ENCODE measurements at places on chromosomes 11 and 22.

GRCh38 chr11:77289737-77290136 lies 11.7 kb downstream of the GDPD4 start:
- DNase-seq, result no peak

GRCh38 chr22:45843986-45844385 lies 133.0 kb downstream of the WNT7B start:
- DNase-seq, result no peak

GRCh38 chr11:73576185-73576614 lies 21.7 kb downstream of the FAM168A start:
- DNase-seq, result no peak

DNA sequence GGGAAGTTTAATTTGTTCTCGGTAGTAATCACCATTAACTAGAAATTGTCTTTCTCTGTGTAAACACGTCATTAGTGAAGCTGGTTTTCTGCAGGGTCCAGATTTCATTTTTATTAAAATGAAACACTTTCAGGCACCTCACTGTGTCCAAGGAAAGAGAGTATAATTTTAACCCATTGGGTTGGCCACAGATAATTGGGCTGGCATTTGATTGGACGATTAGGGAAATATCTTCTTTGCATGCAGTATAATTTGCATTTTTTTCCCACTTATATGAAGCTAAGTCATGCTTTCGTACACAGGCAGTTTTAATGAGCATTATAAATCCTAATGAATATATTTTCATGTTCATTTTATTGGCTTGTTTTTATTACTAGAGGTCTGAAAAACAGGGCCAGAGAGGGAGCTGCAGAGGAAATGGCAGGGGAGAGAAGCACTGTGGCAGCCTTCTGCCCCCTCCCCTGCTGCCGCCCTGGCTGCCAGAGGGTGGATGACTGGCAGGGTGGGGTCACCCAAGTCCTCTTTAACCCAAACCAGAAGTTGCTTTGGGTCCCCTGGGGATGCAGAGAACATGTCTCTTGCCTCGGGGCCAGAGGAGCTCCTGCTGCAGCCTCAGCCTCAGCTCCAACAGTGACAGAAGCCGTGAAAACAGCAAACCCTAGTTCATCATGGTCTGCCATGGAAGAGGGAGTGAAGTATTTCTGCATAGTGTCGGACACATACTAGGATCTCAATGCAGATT lies 93.9 kb downstream of the PKNOX2 start:
- DNase-seq, result no peak

- DNase-seq, result no peak
Observed at GRCh38 chr11:8907116-8907515, 3.9 kb upstream of the AKIP1 start.

DNA sequence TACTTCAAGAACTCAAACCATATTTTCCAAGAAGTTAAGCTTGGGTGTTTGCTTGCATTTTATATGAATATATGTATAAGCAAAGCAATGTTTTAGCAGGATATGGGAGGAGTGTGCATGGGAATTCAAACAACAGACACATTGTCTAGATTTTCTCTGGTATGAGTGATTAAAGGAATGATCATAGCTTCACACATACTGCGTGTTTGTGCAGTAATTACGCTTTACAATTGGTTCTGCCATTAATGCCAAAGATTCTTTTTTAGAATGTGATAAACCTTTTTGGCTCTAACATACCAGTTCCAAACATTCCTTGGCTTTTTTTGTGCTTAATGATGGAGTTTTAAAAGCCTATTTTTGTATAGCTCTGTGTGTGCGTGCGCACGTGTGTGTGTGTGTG lies 54.0 kb downstream of the CCDC34 start:
- DNase-seq, result no peak

DNA sequence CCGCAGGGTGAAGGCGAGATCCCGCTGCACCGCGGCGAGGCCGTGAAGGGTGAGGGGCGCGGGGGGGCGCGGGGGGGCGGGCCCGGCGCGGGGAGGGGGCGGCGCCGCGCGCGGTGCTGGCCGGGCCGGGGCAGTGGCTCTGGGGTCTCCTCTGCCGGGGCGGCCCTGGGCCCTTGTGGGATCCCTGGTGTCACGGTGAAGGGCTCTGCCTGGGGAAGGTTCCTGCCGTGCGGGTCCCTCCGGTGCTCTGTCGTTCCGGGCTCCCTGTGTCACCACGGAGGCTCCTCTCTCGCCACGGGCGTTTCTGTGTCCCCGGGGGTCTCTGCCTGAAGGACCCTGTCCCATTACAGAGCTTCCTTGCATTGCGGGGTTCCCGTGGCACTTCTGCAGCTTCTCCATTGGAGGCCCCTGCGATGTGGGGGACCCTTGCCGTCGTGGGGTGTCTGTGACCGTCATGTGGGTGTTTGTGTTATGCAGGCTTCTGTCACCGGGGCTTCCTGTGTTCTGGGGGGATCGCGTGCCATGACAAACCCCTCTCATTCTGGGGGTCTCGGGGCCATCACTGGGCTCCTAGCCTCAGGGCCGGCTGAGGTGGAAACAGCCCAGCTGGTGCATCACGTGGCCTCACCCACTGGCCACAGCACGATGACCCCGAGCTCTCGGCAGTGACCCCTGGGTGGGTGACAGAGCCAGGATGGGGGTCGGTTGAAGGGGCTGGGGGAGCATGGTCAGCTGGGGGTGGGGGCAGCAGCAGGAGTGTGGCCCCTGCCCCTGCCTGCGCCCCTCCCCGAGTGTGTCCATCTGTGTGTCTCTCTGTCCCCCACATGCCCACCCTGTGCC lies 25.3 kb downstream of the SHANK3 start:
- DNase-seq, result no peak
